SIG-M5 (cell line): ENCODE measurements at places on chromosomes 3 and 15.

DNA sequence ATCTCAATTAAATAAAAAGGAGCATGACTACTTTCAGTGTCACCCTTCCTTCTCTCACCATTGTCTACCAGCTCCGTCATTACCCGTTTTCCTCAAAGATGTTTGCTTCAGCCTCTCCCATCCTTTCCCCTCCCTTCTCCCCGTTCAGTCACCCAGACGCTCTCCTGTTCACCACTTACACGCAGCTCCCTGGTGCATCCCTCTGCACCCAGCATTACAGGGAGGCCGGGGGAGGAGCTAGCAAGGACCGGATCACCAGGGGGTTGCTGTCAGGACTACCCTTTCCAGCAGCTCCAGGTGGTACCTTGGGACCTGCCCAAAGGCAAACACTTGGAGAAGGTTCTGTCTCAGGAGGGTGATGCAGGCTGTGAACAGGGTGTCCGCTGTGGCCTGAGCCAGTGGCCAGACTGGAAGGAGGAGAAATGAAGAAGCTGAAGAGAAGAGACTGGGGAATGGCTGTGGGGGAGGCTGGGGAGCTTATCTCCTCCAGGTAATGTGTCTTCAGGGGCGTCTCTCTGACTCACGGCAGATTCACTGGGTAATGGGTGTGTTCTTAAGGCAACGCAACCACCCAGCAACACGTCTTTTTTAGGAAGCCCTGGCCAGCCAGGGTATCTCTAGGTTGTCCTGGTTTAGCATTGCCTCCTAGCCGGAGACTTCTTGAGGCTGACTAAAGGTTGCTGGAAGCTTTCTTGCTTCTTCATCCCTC, 21.8 kb upstream of the BDH1 start:
- no peak for DNase-seq

DNA sequence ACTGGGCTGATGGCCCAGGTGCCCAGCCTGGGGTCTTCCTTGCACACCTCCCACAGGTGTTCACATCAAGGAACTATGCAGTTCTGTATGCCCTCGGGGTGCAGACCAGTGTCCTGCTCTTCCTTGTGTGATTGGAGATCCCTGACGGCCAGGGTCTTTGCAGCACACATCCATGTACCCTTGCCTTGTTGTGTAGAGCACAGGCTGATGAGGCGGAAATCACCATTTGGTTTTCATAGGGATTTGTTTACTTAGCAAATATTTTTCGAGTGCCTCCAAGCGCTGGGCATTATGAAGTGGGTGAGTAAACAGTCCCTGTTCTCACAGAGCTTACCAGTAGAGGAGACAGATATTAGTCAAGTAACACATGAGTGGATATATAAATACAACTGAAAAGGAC, 209.3 kb upstream of the UMPS start:
- DNase-seq = no peak

GRCh38 chr15:35647303-35647702, 101.3 kb upstream of the DPH6 start:
- DNase-seq = no peak

- DNase-seq = no peak
Observed at GRCh38 chr3:31680072-31680870, 147.5 kb downstream of the STT3B start.
